ENCODE measurements at places on chromosomes 3 and 15.
A peak's percentile ranks its signal among the peaks of the same experiment; 100 is the strongest.

DNA sequence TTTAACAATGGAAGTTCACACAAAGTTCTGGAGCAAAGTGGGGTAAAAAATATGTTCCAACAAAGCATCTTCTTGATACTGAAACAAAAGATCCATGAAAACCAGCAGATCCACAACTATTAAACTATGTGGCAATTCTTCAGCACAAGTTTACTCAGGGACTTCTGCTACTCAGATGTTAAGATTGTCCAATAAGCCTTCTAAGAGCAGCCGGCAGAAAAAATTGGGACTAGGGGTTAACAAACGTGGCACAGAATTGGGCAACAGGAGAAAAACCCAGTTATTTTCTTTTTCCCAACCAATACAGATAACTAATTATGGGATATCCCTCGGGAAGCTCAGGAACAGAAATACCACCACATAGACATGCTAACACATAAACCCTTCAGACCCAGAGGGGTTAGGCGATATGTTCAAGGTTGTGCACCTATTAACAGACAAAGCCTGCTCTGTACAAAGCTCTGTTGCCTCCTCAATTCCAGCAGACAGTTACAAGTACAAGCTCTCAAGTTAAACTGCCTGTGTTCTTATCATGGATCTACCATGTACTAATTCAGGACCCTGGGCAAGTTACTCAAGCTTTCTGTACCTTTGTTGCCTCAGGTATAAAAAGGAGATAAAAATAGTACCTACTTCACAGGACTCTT, 6.8 kb downstream of the SSR3 start:
- DNase-seq = no peak

DNA sequence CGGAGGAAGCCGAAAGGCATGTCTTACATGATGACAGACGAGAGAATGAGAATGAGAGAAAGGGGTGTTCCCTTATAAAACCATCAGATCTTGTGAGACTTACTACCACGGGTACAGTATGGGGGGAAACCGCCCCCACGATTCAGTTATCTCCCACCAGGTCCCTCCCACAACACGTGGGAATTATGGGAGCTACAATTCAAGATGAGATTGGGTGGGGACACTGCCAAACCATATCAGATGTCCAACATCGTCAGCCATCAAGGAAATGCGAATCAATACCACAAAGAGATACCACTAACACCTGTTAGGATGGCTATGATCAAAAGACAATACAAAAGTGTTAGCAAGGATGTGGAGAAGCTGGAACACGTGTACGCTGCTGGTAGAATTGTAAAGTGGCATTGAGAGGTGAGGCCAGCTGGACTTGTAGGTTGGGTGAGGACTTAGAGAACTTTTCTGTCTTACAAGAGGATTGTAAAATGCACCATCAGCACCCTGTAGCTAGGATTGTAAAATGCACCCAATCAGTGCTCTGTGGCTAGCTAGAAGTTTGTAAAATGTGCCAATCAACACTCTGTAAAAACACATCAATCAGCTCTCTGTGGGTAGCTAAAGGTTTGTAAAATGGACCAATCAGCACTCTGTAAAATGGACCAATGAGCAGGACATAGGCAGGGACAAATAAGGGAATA, 37.5 kb downstream of the VGLL4 start:
- DNase-seq = no peak

DNA sequence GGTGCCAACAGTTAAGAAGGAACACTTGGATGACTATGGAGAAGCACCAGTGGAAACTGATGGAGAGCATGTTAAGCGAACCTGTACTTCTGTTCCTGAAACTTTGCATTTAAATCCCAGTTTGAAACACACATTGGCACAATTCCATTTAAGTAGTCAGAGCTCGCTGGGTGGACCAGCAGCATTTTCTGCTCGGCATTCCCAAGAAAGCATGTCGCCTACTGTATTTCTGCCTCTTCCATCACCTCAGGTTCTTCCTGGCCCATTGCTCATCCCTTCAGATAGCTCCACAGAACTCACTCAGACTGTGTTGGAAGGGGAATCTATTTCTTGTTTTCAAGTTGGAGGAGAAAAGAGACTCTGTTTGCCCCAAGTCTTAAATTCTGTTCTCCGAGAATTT, 3.0 kb downstream of the SKIL start:
- DNase-seq = no peak

GRCh38 chr3:71753701-71754609, at the start of gene GPR27:
TSS of gene GPR27 (plus strand) at chr3:71753855. CDS start at chr3:71754050, 195 bp downstream.
- no peak for DNase-seq

GRCh38 chr15:82317091-82317489, 32.2 kb downstream of the GOLGA6L10 start:
- no peak for DNase-seq

DNA sequence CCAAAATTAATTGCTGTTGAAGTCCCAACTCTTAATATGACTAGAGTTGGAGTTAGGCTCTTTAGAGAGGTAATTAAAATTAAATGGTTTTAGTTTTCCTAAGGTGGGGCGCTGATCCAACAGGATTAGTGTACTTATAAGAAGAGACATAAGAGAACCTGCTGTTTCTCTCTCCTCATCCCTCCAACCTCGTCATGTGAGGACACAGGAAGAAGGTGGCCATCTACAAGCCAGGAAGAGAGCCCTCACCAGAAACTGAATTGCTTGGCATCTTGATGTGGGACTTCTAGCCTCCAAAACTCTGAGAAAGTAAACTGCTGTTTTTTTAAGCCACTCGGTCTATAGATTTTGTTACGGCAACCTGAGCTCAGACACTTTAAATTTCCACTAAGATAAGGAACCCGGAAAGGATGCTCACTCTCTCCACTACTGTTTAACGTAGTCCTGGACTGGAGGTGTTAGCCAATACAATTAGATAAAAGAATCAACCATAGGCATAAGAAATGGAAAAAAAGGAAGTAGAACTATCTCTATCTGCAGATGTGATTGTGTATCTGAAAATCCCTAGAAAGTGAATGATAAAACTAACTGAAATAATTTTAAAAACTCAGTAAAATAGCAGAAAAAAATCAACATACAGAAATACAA, 26.8 kb downstream of the DCBLD2 start:
- DNase-seq = no peak

- peak; percentile 35 for DNase-seq
These were observed 55.6 kb downstream of the CGGBP1 start for GRCh38 chr3:88003115-88003755.

DNA sequence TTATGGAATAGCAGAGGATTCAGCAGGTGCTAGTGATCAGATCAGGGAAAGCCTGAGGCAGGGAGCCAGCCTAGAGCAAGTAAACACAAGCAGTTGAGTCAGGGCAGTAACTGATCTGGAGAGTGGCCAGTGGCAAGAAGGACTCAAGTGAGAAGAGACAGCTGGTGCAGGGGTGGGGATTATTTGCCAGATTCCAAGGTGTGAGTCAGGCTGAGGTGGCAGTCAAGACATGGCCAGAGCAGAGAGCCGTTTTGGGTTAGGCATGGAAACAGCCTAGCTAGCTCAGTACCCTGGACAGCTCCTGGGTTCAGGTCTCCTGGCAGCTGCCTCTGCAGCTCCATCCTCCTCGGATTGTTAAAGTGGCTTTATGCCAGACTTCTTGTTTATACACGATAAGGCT, 281.9 kb upstream of the ONECUT1 start:
- DNase-seq = peak; percentile 20

GRCh38 chr3:24686808-24687207, 192.2 kb upstream of the THRB start:
- no peak for DNase-seq

DNA sequence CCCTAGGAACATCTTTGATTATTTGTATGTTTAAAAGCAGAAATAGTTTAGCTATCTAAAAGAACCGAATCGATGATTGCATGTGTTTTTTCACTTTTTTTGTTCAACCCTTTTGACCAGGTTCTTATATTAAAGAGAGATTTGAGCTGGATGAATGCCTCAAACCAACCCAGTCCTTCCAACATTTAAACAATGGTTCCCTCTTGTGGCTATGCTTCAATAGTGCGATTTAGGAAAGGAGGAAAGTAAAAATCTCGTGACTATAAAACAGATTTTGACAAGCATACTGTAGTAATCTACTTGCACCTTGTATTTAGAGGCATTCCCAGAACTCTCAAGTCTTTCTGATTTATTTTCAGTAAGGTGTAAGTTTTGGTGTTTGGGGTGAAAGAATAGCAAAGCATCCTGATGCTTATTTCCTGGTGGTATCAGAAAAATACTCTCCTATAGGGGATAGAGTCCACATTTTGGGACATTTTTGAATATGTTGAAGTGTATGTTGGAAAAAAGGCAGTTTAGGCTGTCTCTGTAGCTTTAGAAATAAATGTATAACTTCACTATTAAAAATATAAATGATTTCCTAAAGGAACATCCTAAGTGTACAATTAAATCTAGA, 159.6 kb upstream of the KCNH8 start:
- peak; percentile 80 for DNase-seq

- DNase-seq = no peak
These were observed 61.9 kb downstream of the MDFIC2 start for GRCh38 chr3:70250492-70250891.

DNA sequence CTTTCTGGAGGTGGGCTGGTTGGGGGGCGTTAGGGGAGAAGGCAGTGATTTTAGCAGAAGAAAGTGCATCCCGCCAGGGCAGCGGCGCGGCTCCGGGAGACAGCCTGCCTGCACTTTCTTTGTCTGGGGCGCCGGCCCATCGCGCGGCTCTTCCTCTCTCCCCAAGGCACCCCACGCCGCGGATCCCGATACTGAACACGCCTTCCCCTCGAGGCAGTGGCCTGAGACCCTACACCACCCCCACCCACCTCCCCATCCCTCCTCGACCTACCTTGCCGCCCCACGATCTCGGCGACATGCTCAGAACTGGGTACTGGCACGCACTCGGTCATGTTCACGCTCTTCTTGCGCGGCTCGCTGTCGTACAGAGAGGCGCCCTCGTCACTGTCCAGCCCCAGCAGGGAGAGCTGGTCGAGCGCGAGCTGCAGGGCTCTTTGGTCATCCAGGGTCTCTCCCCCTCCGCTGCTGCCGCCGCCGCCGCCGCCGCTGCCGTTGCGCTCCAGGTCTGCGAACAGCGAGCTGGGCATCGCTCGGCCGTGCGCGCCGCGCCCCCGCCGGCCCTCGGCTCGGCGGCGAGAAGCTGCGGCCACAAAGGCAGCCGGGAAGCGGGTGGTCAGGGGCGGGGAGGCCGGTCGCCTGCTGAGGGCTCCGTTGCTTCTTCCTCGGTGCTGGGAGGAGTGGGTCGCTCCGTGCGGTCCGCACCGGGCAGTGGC, 483 bp downstream of the MEX3B start:
- peak; percentile 22 for DNase-seq

DNA sequence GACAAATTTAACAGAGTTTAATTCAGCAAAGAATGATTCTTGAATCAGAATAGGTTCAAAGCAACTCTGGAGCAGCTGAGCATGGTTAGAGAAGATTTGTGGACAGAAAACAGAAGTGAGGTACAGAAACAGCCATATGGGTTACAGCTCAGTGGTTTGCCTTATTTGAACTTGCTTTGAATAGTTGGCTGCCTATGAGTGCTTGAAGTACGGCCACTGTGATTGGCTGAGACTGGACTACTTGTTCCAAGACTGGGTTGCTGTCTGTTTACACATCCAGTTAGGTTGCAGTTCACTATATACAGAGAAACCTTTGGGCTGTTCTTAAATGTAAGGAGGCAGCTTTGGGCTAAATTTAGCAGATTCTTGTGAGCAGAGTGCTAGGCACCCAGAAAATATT, 79.4 kb upstream of the CADPS start:
- no peak for DNase-seq

GRCh38 chr15:66072616-66073361, 180.8 kb downstream of the MEGF11 start:
- no peak for DNase-seq

- DNase-seq = peak; percentile 50
These were observed 14.5 kb downstream of the RLBP1 start for GRCh38 chr15:89206908-89207331.

GRCh38 chr3:27943106-27943505, 221.0 kb upstream of the EOMES start:
- DNase-seq = no peak

- DNase-seq = no peak
These were observed 670 bp upstream of the ACAP2 start for GRCh38 chr3:195443391-195443989.

- DNase-seq = no peak
These were observed 8.1 kb upstream of the LRRC2 start for GRCh38 chr3:46574243-46574646.

GRCh38 chr3:127786353-127787070, 35.8 kb downstream of the MGLL start:
- peak; percentile 72 for DNase-seq

DNA sequence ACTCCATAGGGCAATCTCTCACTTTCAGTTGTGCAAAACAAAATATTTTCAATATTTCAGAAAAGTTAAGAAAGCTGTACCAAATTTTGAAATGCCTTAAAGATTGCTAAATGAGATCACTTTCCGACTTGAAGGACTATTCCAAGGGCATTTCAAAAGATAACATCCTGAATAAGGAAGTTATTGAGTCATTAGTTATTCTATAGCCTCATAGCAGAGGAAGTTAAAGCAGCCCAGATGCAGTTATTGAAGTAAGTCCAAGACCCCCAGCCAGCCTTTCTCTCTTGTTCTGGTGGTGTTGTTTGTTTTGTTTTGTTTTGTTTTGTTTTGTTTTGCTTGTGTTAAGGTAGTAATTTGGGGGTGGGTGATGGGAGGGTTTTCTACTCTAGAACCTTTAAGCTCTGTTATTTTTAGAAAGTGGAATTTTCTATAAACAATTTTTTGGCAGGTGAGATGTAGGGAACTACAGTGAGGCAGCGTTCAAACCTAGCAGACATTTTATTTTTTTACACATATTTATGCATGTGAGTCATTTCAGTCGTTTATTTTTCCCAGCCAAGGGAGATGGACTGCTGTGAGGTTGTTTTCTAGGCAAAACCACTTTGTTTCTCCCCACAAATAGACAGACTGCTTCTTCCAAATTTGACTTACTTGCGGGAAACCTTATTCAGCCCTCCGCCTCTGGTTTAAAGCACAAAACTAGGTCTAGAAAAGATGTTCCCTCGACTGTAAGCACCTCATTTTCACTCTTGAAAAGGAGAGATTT, 216.3 kb upstream of the ARPP21 start:
- no peak for DNase-seq

DNA sequence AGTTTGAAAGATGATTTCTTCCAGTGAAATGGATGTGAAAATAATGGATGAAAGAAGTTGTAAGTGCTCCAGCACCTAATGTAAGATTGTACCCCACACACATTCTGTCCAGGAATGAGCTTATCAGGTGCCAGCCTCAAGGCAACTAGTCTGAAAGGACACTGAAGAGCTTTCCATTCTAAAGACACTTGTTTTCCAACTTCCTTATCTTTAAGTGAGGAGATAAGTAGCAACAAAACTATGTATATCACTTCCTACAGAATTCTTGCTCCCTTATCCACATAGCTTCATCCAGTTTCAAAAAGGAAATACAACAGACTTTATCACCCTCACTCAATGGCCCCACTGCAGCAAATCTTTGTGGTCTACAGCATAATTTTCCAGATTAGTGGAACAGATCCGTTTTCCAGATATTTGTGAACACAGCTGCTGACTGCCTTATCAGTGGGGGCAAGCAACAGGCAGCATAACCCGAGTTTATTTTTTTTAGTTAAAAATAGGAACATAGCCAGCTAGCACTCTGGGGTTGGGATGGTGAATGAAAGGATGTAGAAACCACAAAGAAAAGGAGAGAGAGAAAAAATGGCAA, 60.6 kb downstream of the CD200R1L start:
- no peak for DNase-seq

Measured in hippocampal formation (tissue), 2 donors.